ENCODE measurements at places on chromosomes 6 and 20. TPM values are rescaled to one million over a fixed set of nuclear protein-coding genes. Genes with fewer than 3 reads are reported as not detected.

Gene IRF4
- 1.7 TPM for total RNA-seq

GRCh38 chr6:119142041-119142440 lies 63.6 kb upstream of the FAM184A start:
- no peak overlapping the region for H3K4me3 ChIP-seq
- H3K27me3 ChIP-seq, result no peaks in the 10 kb centered on the region
- DNase-seq, result no peak
- H3K36me3 ChIP-seq, result no peaks in the 10 kb centered on the region

DNA sequence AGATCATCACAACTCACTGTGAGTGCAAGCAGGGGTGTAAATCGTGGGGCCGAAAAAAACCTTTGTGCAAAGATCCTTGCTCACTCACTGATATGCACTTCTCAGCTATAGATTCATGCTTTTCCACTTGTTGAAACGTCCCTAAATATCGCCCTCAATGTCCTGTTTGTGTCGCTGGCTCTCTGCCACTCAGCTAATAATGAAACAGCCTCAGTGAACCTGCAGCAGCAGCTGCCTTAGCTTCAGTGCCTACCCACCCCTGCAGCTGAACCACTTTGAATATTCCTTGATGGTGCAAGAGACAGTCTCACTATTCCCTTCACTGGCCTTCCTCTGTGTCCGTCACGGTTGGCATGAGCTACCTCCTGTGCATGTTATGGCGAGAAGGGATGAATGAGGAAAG lies 128.9 kb upstream of the NAA20 start:
- peaks cover 15% of the 10 kb centered on the region for H3K4me1 ChIP-seq
- peak overlapping the region; percentile 47 for H3K4me3 ChIP-seq
- no peaks in the 10 kb centered on the region for H3K27me3 ChIP-seq
- no peak for DNase-seq
- H3K27ac ChIP-seq, result peak overlapping the region; percentile 87

DNA sequence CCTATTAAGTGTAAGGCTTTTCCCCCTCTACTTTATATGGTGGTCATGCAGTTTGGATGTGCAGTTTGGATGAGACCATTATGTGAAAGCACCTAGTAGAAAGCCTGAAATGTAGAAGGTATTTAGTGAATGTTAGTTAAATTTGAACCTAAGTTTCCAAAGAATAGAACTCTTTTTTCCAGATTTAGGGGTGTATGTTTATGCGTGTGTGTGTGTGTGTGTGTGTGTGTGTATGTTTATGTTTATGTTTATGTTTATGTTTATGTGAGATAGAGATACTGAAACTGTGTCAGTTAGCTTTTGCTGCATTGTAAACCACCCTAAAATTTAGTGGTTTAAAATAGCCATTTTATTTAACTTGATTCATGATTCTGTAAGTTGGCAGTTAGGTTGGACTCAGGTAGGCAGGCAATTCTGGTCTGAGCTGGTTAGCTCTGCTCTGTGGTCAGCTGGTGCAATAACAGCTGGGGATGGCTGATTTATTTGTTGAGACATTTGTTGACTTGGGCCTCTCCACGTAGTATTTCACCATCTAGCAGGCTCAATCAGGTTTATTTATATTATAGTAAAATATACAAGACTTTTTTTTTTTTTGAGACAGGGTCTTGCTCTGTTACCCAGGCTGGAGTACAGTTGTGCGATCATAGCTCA lies 54.0 kb downstream of the STK4 start:
- peaks cover 5% of the 10 kb centered on the region for H3K36me3 ChIP-seq
- H3K4me1 ChIP-seq, result no peaks in the 10 kb centered on the region
- H3K27me3 ChIP-seq, result no peaks in the 10 kb centered on the region
- peak; percentile 61 for DNase-seq

- no peaks in the 10 kb centered on the region for H3K27me3 ChIP-seq
- peaks cover 13% of the 10 kb centered on the region for H3K4me1 ChIP-seq
- H3K27ac ChIP-seq, result peak overlapping the region; percentile 91
These were observed 34.8 kb downstream of the HFE start for GRCh38 chr6:26122005-26122388.

DNA sequence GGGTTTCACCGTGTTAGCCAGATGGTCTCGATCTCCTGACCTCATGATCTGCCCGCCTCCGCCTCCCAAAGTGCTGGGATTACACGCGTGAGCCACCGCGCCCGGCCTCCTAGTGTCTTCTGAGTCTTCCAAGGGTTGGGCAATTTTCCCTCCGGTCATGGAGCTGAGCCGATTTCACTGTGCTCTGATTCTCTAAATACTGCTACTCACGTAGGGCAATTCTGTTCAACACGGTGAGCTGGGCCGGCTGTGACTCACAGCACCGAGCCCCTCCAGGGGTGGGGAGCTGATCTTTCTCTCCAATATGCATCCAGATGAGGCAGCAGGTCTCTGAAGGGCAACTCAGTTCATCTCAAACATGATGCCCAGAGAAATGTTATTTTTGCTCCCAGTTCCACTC lies 71.6 kb upstream of the CD93 start:
- H3K27ac ChIP-seq, result no peak overlapping the region
- H3K4me1 ChIP-seq, result no peaks in the 10 kb centered on the region
- no peak for DNase-seq
- H3K27me3 ChIP-seq, result no peaks in the 10 kb centered on the region
- no peak overlapping the region for H3K4me3 ChIP-seq
- H3K36me3 ChIP-seq, result no peaks in the 10 kb centered on the region

DNA sequence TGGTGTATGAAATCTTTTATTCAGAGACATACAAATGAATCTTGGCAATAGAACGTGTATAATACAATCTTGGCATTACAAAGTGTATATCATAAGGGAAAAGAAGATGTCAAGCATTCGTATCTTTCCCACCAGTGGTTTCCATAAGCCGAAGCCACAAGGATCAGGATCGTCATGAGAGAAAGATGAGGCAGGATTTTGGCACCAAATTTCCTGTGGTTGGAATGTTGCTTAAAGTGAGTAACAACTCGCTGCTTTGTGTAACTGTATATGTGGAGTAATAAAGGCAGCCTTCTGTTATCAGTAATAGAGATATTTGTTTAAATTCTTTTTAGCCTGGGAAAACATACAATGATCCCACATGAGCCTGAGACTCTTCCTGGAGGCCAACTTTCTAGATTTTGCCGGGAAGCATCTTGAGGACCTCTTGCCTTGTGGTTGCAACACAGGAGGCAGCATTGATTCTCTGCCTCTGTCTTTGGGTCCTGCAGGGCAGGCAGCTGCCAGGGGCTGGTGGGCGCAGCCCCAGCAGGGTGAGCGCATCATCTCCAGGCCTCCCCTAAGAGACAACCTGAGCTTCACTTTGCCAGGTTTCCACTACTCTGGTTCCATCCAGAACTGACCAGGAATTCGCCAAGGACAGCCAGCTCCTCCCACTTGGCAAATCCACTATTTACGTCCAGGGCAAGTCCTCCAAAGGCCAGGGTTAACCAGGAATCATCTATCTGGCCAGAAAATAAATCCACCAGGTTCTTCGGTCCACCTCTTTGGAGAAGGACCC lies 230.9 kb upstream of the SULF2 start:
- H3K27me3 ChIP-seq, result no peaks in the 10 kb centered on the region
- no peak overlapping the region for H3K4me3 ChIP-seq
- DNase-seq, result no peak
- no peak overlapping the region for H3K27ac ChIP-seq
- no peaks in the 10 kb centered on the region for H3K36me3 ChIP-seq

Gene BCAS4
- 0.31 TPM for total RNA-seq

- H3K4me3 ChIP-seq, result no peak overlapping the region
- no peaks in the 10 kb centered on the region for H3K4me1 ChIP-seq
- no peak overlapping the region for H3K27ac ChIP-seq
- H3K27me3 ChIP-seq, result no peaks in the 10 kb centered on the region
These were observed 56.9 kb downstream of the PHACTR2 start for GRCh38 chr6:143734641-143735063.

DNA sequence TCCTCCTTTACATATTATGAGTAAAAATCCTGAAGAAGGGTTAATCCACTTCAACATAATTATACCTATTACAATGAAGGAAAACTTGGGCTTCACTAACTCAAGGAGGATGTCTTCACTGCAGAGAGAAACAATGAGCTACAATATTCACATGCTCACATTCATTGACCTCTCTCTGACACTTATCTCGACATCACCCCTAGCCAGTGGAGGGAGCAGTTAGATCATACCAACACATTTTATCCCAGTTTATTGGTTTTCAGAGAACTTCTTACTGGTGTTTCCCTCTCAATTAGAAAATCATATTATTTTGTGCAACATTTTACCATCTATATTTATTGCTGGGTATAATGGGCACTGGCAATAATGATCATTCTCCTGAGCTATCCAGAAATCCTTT lies 646.5 kb downstream of the TENT5A start:
- H3K27ac ChIP-seq, result no peak overlapping the region
- no peaks in the 10 kb centered on the region for H3K27me3 ChIP-seq
- H3K4me3 ChIP-seq, result no peak overlapping the region
- H3K36me3 ChIP-seq, result no peaks in the 10 kb centered on the region
- H3K4me1 ChIP-seq, result no peaks in the 10 kb centered on the region
- DNase-seq, result no peak

DNA sequence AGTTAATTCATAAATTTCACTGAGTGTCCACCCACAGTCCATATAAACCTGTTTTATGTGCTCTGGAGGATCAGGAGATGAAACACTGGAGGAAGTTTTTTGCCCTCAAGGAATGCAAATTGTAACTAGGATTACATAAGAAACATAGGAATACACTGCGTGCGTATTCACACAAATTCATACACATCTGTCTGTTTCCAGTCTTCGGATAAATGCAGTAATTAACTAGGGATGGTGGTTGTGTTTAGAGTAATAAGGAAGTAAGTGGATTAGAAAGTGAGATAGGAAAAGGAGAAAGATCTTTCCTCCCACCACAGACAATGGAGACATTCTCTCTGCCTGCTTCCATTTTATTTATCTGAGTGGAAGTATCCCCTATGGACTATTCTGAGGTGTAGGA lies 35.7 kb upstream of the POPDC3 start:
- H3K36me3 ChIP-seq, result no peaks in the 10 kb centered on the region
- no peaks in the 10 kb centered on the region for H3K4me1 ChIP-seq
- H3K4me3 ChIP-seq, result no peak overlapping the region
- no peaks in the 10 kb centered on the region for H3K27me3 ChIP-seq
- H3K27ac ChIP-seq, result no peak overlapping the region

DNA sequence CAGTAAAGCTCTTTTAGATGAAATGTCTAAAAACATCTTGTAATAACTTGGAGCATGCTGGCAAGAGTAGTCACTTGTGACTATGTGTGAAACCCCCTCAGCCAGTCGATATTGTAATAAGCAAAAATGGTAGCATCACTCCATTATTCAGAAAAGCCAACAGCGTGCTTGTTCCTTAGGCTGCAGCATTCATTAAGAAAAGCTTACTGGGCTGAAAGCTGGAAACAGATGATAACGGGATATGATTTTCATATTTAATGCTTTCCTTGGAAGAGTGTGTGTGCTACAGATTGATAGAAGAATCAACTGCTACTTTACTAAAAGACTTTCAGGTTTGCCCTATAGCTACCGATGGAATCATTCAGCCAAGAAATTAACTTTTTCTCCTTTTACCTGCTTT lies 20.3 kb downstream of the KIZ start:
- H3K27ac ChIP-seq, result no peak overlapping the region
- no peak overlapping the region for H3K4me3 ChIP-seq
- no peak for DNase-seq

Gene C6orf47
- 8.2 TPM for total RNA-seq

DNA sequence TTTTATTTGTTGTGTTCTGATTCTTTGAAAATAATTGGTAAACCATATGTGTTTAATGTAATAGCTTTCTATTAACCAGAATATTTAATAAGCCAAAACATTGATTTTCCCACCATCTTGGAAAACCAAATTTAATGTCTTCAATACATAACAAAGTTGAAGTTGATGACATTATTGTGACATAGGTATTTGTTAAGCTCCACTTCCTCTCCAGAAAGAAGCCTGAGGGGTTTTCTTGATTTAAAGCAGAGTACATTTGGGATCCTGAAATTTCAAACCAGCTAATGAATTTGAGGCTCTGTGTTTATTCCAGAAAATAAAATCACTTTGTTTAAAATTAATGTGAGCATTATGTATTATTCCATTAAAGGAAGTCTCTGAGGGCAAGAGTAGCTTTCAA lies 106.3 kb downstream of the PERP start:
- no peak overlapping the region for H3K27ac ChIP-seq
- H3K4me3 ChIP-seq, result no peak overlapping the region
- H3K36me3 ChIP-seq, result no peaks in the 10 kb centered on the region
- no peaks in the 10 kb centered on the region for H3K4me1 ChIP-seq
- DNase-seq, result no peak

GRCh38 chr20:49344975-49345374 lies 67.1 kb upstream of the ZNFX1 start:
- no peak overlapping the region for H3K4me3 ChIP-seq
- H3K27ac ChIP-seq, result no peak overlapping the region
- no peaks in the 10 kb centered on the region for H3K36me3 ChIP-seq
- H3K4me1 ChIP-seq, result no peaks in the 10 kb centered on the region
- no peak for DNase-seq

Gene MRAP2
- total RNA-seq, result not detected

- H3K27me3 ChIP-seq, result no peaks in the 10 kb centered on the region
- DNase-seq, result no peak
- no peaks in the 10 kb centered on the region for H3K36me3 ChIP-seq
- H3K4me1 ChIP-seq, result no peaks in the 10 kb centered on the region
- no peak overlapping the region for H3K4me3 ChIP-seq
These were observed 38.3 kb upstream of the PKIB start for GRCh38 chr6:122571888-122572287.

GRCh38 chr6:99138445-99138844 lies 190.7 kb upstream of the FBXL4 start:
- no peaks in the 10 kb centered on the region for H3K4me1 ChIP-seq
- H3K36me3 ChIP-seq, result no peaks in the 10 kb centered on the region
- DNase-seq, result no peak

GRCh38 chr20:42098418-42098817 lies 480.2 kb upstream of the CHD6 start:
- no peaks in the 10 kb centered on the region for H3K27me3 ChIP-seq
- no peaks in the 10 kb centered on the region for H3K4me1 ChIP-seq
- H3K27ac ChIP-seq, result no peak overlapping the region
- H3K36me3 ChIP-seq, result no peaks in the 10 kb centered on the region

GRCh38 chr20:17768271-17768670 lies 68.5 kb downstream of the BANF2 start:
- no peak overlapping the region for H3K4me3 ChIP-seq
- no peaks in the 10 kb centered on the region for H3K4me1 ChIP-seq
- no peak overlapping the region for H3K27ac ChIP-seq
- no peaks in the 10 kb centered on the region for H3K36me3 ChIP-seq
- no peak for DNase-seq

- DNase-seq, result no peak
- no peaks in the 10 kb centered on the region for H3K4me1 ChIP-seq
- H3K27ac ChIP-seq, result no peak overlapping the region
- no peaks in the 10 kb centered on the region for H3K27me3 ChIP-seq
These were observed 45.4 kb upstream of the MOCS1 start for GRCh38 chr6:39979461-39980328.

Gene NRSN1
- not detected for total RNA-seq

GRCh38 chr6:156844089-156844488 lies 66.9 kb downstream of the ARID1B start:
- no peak for DNase-seq
- no peaks in the 10 kb centered on the region for H3K36me3 ChIP-seq
- no peaks in the 10 kb centered on the region for H3K27me3 ChIP-seq
- H3K4me1 ChIP-seq, result peaks cover 11% of the 10 kb centered on the region
- no peak overlapping the region for H3K4me3 ChIP-seq
- no peak overlapping the region for H3K27ac ChIP-seq

GRCh38 chr6:113755449-113756289 lies 101.5 kb upstream of the MARCKS start:
- H3K4me1 ChIP-seq, result no peaks in the 10 kb centered on the region
- H3K27ac ChIP-seq, result no peak overlapping the region
- no peaks in the 10 kb centered on the region for H3K36me3 ChIP-seq
- no peak for DNase-seq

All from right lobe of liver (tissue), 6 donors.